ENCODE measurements at places on chromosomes 2 and 18. TPM values are rescaled to one million over a fixed set of nuclear protein-coding genes. Genes with fewer than 3 reads are reported as not detected.

The NEMP2 gene
- 2.7 TPM for total RNA-seq

GRCh38 chr2:157471078-157471477 lies 27.2 kb upstream of the CYTIP start:
- no peak for DNase-seq

- no peak for DNase-seq
These were observed 142.1 kb downstream of the SLC4A10 start for GRCh38 chr2:161766334-161766733.

DNA sequence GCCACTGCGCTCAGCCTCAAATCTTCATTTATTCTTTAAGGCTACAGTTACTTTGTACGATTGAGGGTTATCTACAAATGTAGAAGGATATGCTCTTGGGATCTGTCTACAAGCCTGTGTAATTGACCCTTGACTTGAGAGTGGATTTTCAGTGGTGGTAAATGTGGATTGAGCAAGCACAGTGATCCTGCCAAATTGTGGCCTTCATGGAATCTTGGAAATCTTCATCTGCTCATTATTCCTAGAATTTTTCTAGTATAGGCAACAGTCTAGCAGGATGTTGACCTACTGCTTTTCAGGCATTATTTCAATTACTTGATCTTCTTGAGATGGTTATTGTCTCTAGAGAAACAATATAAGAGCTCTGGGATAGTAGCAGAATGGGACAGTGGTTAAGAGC lies 226.1 kb upstream of the REV1 start:
- DNase-seq: no peak

Measured in esophagus squamous epithelium (tissue), 5 donors.